ENCODE measurements at places on chromosomes 1 and 21.

DNA sequence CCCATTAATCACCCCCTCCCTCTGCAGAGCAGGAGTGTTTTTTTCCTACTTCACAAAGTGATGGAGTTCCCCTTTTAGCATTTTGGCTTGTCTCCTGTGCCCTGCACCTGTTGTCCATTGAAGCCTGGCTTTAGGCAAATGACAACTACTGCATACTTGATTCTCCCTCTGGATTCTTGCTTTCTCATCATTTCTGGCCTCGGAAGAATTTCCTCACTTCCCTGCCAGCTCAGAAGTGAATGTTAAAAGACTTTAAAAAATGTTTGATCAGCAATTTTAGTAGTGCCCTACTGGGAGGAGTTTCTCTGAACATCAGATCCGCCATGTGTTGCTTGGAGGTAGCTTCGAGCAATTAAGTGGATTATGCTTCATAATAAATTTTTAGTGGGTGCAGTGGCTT lies 28.1 kb downstream of the RCOR3 start:
- DNase-seq = no peak

DNA sequence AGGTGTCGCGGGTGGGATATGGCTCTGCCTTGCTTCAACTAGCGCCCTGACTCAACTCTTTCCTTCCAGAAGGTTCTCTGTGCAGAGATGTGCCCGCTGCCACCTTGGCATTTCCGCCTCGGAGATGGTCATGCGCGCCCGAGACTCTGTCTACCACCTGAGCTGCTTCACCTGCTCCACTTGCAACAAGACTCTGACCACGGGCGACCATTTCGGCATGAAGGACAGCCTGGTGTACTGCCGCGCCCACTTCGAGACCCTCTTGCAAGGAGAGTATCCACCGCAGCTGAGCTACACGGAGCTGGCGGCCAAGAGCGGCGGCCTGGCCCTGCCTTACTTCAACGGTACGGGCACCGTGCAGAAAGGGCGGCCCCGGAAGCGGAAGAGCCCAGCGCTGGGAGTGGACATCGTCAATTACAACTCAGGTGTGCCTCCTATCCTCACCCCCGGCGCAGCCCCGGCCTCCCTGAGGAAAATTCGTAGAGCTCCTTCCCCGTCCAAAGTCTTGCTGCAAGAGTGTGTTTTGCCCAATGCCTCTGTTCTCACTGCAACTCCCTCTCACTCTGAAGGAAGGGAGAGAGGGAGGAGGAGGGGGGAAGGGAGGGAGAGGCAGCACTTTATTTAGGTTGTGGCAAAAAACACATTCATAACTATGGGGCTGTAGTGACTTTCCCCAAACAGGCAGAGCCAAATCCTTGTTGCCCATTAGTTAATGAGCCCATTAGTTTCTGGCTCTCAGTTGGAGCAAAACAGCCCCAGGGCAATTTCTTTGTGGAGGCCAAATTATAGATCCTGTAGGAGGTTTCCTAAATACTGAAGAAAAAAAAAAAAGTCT lies 4.3 kb downstream of the LHX9 start:
- DNase-seq = no peak

GRCh38 chr1:208201229-208201628 lies 43.0 kb downstream of the PLXNA2 start:
- no peak for DNase-seq

- no peak for DNase-seq
Measured at GRCh38 chr21:35075546-35075945, 26.4 kb upstream of the RUNX1 start.

DNA sequence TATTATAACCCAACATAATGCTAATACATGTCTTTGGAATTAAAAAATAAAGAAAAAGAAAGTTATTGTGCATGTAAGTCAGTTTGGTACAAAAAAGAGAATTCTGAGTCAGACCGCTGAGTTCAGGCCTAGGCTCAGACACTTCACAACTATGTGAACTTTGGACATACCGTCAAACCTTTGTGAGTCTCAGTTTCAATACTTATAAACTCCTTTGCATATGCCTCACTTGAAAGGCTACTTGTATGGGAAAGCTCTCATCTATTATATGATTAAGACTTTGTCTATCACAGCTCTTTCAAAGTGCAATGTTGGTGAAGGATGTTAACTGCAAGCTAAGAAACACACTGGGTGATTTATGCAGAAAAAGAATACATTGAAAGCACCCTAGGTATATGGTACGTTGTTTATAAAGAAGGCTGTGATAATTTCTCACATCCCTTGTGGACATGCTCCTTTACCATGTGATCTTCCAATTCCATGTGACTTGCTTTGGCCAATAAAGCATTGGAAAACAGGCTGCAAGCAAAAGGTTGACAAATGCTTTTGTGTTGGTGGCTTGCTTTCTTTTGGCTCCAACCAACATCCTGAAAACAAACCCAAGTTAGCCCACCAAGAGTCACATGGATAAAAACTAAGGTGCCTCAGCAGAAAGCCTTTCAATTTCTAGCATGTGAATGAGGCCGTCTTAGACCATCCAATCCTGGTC lies 49.6 kb downstream of the INTS7 start:
- no peak for DNase-seq

GRCh38 chr1:94539496-94539895 lies 2.1 kb downstream of the F3 start:
- no peak for DNase-seq

GRCh38 chr1:199007423-199007822 lies 368.6 kb downstream of the PTPRC start:
- DNase-seq = no peak

GRCh38 chr1:143720087-143721023 lies 251.4 kb downstream of the FAM72C start:
- no peak for DNase-seq

GRCh38 chr1:97500760-97501159 lies 420.1 kb downstream of the DPYD start:
- DNase-seq = no peak

DNA sequence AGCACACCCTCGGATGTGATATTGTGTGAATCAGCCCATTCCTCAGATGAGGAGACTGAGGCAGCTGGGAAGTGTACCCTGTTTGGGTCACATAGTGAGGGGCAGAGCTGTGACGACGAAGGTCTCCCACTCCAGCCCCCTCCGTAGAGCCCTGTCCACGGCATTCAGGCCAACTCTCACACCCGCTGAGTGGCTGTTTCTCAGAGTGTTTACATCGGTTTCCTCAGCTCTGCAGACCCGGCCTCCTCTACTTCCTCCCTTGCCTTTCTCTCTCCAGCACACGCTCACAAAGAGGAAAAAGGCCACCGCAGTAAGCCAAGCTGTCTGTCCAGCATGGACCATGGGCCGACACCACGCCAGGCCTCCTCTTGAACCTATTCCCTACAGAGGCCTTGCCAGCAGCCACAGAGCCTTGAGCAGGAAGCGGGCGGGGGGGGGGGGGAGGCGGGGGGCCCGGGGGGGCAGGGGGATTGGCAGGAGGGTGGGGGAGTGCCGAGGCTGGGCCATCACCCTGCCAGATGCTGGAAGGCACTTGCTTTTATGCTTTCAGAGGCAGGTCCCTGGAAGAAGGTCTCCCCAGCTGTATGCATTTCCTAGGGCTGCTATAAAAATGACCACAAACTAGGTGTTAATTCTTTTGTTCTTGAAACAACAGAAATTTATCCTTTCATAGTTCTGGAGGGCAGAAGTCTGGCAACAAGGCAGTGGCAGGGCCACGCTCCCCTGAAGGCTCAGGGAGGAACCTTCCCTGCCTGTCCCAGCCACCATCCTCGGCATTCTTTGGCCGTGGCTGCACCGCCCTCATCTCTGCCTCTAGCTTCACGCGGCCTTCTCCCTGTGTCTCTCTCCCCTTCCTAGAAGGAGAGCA lies 178.4 kb downstream of the PSMG1 start:
- no peak for DNase-seq

DNA sequence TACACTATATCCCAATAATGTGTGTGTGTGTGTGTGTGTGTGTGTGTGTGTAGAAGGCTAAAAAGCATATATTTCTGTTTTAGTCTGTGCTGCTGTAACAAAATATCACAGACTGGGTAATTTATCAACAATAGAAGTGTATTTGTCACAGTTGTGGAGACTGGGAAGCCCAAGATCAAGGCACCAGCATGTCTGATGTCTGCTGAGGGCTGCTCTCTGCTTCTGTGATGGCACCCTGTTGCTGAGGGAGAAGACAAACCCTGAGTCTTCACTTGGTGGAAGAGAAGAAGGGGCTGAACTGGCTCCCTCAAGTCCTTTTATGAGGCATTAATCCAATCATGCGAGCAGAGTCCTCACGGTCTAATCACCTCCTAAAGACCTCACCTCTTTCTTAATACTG lies 23.0 kb upstream of the RAB4A start:
- DNase-seq = no peak

- no peak for DNase-seq
Measured at GRCh38 chr1:83593073-83593472, 405.9 kb downstream of the TTLL7 start.

DNA sequence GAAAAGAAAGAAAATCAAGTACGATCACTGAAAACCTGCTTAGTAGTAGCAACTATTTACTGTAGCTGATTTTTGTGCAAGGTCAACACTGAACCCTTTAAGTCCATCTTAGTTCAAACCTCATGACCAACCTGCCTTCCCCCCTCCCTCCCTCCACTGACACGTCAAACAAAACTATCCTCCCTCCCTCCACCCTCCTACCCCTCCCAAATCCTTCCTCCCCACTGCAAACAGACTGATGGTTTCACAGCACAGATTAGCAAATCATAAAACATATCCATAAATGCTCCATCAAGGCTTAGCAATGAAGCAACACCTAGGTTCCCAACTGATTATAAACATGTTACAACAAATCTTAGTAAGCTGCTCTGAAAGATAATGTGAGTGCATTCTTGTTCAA lies 164.3 kb upstream of the GREM2 start:
- no peak for DNase-seq

- no peak for DNase-seq
Measured at GRCh38 chr1:98706173-98706843, 44.8 kb downstream of the SNX7 start.

Data from stimulated activated CD8-positive, alpha-beta memory T cell treated with anti-CD3 and anti-CD28 coated beads, Interleukin-2, amount 100 ng/mL, for 1 hour (primary cell).